ENCODE measurements at places on chromosomes 1 and 21.

DNA sequence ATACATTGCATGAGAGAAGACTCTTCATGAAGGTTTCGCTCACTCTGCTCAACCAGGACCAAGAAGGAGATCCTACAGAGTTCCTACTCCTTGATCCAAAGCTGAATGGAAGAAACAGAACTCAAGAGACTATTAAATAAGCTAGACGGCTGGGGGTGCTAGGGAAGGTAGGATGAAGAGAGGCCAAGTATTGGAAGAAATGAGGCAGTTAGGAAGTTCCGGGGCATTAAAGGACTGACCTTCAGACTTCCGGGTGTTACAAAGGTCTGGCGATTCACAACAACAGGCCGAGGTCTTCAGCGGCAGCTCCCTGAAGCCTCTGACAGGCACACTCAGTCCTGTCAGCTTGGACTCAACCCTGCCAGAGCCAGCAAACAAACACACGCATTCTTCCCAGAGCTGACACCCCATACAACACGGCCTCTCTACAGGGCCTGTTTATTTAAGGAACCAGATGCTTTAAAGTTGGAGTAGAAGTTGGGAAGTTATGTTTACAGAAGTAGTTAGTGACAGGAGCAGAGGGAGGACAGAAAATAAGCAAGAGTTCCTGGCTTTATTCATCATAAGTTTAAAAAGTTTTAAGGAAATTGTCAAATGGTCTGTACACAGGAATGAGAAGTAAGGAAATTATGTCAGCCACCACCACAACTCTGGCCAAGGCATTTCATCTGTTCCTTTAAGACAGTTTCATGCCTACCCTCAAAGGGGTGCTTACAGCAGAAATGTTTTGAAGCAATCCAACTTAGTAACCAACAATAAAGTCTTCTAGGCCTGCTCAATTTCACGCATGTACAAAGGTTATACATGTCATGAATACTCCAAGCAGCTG, 4.7 kb downstream of the SORT1 start:
- DNase-seq: no peak

DNA sequence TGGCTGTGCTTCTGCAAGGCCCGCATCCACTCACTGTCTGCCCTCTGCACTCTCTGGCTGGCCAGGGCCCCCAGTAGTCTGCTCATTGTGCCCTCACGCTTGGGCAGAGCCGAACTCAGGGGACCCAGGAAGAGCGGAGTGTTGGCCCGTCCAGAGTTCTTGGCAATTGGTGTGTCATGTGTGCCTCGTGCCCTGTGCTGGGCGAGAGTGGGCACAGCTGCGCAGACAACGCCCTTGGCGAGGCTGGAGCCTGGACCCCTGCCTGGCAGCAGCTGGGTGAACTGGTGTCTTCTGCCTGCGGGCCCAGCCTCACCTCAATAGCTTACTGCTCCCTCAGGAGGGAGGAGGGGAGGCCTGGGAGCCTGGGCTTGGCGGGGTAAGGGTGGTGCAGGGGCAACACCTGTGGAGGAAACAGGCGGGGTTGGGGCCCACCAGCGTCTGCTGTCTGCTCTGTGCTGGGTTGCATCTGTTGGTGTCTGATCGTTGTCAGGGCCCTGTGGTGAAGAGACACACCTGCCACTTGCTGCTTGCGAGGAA, 2.1 kb downstream of the GUK1 start:
- no peak for DNase-seq

DNA sequence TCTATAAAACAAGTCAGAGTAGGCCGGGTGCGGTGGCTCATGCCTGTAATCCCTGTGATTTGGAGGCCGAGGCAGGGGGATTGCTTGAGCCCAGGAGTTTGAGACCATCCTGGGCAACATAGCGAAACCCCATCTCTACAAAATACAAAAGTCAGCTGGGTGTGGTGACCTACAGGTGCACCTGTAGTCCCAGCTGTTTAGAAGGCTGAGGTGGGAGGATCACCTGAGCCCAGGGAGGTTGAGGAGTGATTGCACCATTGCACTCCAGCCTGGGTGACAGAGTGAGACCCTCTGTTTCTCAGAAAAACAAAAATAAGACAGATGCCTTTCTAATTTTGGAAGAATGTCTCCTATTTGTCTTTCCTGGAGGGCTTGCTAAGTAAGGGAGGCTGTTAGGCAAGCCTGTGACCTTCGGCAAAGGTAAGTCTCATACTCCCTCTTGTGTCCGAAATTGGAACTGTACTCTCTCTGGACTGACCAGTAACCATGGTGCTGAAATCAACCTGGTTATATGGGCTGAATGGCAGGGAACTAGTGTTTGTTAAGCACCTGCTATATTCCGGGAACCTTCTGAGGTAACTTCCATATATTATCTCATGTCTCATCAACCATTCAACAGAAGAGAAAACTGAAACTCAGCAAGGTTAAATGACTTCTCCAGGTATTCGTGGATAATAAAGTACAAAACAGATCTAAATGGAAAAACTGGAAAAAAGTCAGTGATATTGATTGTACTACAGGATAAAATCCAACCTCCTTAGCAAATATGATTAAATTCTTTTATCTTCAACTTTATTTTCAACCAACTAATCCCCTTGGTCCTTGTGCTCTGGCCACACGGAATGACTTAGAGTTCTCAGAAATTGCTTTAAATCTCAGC, 11.8 kb upstream of the RAB3B start:
- DNase-seq: peak; percentile 15

GRCh38 chr1:226665505-226666163, 73.4 kb downstream of the ITPKB start:
- DNase-seq: no peak

DNA sequence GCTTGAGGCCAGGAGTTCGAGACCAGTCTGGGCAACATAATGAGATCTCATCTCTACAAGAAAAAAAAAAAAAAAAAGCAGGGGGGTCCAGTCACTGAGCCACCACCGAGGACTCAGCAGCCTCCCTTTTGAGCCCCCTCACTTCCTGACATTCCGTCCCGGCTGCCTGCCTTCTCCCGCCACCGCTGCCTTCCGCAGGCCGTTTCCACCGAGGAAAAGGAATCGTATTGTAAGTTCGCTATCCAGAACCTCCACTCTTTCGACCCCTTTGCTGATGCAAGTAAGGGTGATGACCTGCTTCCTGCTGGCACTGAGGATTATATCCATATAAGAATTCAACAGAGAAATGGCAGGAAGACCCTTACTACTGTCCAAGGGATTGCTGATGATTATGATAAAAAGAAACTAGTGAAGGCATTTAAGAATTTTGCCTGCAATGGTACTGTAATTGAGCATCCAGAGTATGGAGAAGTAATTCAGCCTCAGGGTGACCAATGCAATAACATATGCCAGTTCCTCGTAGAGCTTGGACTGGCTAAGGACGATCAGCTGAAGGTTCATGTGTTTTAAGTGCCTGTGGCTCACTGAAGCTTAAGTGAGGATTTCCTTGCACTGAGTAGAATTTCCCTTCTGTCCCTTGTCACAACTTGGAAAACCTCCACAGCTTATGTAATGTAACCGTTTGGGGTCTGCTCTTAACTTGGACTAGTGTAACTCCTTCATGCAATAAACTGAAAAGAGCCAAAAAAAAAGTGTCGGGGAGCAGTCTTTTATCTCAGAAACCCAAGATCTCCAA, 55.6 kb downstream of the GLUL start:
- DNase-seq: no peak

- DNase-seq: no peak
Measured at GRCh38 chr1:61742620-61743430, 545 bp downstream of the PATJ start.

DNA sequence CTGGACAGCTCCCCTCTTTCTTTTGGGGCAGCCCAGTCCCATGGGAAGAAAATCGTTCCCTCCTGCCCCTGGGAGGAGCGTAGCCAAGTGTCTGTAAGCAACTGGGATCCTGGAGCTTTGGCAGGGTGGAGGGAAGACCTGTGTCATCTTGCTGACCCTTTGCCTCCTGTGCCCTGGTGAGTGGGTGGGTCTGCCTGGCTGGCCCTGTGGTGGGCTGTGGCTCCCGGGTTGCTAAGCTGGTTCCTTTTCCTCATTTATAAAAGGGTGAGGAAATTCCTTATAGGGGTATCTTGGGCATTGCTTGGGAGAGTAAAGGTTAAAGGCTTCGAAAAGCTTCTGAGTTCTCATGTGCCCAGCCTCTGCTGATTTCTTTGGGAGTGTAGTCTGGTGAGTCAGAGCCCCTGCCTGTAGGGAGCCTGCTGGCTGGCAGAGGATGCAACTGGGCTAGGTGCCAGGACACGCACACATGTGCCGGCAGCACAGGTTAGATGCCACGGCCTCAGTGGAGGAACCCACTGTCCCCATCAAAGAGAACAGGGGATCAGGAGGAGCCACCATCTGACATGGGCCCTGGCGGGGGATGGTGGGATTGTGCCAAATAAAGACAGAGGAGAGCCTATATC, 85.2 kb downstream of the ARHGEF10L start:
- DNase-seq: no peak

GRCh38 chr1:223201967-223202366, 58.9 kb upstream of the TLR5 start:
- DNase-seq: no peak

DNA sequence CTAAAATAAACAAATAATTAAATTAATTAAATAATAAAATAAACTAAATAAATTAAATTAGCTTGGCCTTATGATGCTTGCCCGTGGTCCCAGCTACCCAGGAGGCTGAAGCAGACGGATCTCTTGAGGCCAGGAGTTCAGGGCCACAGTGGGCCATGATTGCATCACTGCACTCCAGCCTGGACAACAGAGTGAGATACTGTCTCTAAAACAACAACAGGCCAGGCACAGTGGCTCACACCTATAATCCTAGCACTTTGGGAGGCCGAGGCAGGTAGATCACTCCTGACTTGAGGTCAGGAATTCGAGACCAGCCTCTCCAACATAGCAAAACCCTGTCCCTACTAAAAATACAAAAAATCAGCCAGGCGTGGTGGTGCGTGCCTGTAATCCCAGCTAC, 12.2 kb upstream of the PINK1 start:
- no peak for DNase-seq

DNA sequence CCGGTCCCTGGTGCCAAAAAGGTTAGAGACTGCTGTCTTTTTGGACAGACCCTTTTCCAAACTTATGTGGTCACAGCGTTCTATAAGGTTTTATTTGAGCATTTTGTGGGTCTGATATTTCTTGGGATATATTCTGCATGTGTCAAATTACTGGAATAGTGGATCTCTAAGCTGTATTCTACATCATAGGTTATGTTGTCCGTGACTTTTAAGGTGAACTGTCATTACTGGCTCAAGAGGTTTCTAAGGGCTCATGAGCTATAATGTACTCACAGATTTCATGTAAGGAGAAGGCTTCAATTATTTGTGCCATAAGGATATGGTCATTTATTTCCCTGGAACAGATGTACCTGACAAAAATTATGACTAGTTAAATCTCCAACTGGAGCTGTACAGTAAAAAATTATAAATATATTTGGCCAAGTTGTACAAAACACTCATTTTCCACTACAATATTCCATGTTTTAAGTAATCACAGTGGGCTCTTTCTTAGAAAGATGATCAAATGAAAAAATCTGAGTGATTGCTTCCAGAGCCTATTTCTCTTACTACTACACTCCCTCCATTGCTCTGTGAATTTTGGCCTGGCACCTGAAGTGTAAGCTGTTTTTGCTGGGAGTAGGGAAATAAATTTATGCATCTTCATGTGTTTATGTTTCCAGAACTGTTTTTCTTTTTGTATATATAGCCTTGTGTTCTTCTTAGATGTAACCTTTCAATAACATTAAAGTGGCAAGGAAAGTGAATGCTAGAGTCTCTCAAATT, 538.1 kb upstream of the ZRANB2 start:
- no peak for DNase-seq

GRCh38 chr1:62513013-62513412, 76.2 kb downstream of the USP1 start:
- no peak for DNase-seq

DNA sequence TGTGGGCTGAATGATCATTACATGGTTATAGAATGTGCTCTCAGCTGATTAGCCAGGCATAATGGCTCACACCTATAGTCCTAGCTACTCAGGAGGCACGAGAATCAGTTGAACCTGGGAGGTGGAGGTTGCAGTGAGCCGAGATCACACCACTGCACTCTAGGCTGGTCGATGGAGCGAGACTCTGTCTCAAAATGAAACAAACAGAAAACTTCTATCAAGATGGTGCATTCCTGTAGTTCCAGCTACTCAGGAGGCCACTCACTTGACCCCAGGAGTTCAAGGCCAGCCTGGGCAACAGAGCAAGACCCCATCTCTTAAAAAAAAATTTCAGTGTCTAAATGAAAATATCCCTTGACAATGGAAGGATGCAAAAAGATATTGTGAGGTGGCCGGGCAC, 10.9 kb downstream of the TIMM17A start:
- DNase-seq: no peak

- DNase-seq: no peak
Measured at GRCh38 chr1:208117409-208117808, 126.8 kb downstream of the PLXNA2 start.

GRCh38 chr1:223738465-223739365, 26.4 kb downstream of the CAPN2 start:
- DNase-seq: no peak

- DNase-seq: no peak
Measured at GRCh38 chr1:174491606-174492005, 43.8 kb downstream of the GPR52 start.

- DNase-seq: no peak
Measured at GRCh38 chr1:181604482-181605249, 121.3 kb downstream of the CACNA1E start.

DNA sequence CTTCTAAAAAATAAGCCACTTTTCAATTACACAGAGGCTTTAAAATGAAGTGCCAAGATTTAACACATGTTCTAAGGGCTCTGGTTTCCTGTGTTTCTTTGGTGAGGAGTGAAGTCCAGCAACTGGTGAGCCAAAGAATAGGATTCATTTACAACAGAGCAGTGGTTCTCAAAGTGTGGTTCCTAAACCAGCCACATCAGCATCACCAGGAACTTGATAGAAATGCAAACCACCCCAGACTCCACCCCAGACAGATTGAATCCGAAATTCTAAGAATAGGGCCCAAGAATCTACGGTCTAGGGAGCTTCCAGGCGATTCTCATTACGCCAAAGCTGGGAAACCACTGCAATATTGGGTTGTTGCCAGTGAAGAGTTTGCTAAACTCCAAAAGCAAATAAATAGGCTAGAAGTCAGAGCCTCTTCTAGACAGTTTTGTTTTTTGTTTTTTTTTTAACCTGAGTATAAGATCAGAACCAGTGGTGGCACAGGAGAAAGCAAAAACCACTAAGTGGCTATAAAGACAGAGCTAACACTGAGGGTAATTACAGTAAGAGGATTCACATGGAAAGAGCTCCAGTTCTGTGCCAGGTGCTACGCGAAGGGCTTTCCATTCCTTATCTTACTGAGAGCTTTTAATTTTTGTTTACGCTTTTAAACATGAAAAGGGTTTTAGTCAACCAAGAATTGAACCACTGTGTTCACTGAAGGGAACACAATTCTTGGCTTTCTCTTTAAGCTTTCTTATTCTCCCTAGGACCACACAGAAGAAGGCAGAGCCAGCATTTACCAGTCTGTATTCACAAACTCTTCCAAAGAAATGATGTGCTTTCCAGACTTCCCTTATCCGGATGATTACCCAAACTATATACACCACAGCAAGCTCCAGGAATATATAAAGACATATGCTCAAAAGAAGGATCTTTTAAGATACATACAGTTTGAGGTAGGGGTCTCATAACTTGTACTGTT, 42.4 kb upstream of the FMO2 start:
- DNase-seq: no peak

- no peak for DNase-seq
Measured at GRCh38 chr1:84687714-84688462, 2.4 kb downstream of the SSX2IP start.

GRCh38 chr1:21906173-21907078, 30.7 kb downstream of the HSPG2 start:
- DNase-seq: no peak

- no peak for DNase-seq
Measured at GRCh38 chr1:217091561-217091960, 368.3 kb upstream of the ESRRG start.

Measured in activated CD8-positive, alpha-beta memory T cell treated with anti-CD3 and anti-CD28 coated beads for 1 hour (primary cell).